Kidney tubule cell (primary cell): ENCODE measurements at places on chromosomes 12 and 14.

GRCh38 chr12:95203487-95204030 is 13.7 kb downstream of the FGD6 start:
- no peak for DNase-seq

- DNase-seq: no peak
Measured at GRCh38 chr12:1373901-1374735, 220.3 kb downstream of the FBXL14 start.

GRCh38 chr12:94285943-94286582 is 137.7 kb downstream of the PLXNC1 start:
- DNase-seq: no peak

DNA sequence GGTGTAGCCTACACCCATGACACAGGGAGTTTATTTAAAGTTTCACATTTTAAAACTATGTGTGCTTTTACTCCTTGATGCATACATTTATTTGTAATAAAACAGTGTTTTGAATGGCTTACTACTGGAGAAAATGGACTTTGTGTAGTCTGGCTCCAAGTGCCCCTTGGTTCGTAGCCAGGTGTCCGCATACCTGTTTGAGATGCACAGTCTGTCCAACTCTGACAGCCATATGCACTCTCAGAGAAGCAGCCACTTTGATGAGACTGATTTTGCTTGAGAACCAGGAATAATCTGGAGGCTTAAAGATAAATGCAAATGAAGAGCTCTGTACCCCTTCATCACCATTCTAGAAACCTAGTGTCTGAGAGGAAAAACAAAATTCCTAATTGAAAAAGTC is 24.0 kb downstream of the RTN1 start:
- DNase-seq: no peak

DNA sequence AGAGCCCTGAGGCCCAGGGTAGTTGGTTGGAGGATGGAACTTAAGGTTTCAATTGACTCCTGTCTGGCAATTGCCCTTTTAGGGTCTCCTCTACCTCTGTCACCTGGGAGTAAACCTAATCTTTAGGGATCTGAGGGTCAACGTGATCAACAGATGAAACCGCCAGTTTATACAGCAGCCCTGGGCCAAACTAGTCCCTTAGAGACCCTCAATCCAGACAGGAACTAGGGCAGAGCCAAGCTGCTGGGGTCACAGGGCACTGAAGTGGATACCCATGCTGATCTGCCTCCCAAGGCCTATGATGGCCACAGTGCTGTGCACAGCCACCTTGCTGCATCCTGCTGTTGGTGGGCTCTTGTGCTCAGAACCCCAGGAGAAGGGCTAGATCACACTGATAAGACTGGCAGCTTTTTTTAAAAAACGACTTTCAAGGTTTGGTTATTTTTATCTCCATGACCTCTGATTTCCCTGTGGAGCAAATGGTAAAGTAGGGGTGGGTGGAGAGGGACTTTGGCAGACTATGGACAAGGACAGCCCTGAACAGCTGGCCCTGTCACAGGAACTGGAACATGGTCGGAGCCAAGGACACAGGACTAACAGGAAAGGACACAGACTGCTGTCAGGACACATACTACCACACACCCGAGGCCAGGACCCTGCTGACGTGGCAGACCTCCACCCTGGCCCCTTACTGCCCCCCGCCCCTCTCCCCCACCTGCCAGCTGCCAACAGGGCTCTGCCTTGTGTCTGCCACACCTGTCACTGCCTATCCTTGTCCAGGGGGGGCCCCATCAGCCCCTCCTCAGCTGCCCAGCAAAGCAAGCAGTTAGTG is 474 bp downstream of the FITM1 start:
- DNase-seq: no peak

GRCh38 chr14:94486883-94487282 is 10.9 kb upstream of the SERPINA9 start:
- DNase-seq: no peak

GRCh38 chr12:117072736-117073490 is 26.3 kb downstream of the TESC start:
- no peak for DNase-seq
